ENCODE measurements at places on chromosomes 1 and 21.

DNA sequence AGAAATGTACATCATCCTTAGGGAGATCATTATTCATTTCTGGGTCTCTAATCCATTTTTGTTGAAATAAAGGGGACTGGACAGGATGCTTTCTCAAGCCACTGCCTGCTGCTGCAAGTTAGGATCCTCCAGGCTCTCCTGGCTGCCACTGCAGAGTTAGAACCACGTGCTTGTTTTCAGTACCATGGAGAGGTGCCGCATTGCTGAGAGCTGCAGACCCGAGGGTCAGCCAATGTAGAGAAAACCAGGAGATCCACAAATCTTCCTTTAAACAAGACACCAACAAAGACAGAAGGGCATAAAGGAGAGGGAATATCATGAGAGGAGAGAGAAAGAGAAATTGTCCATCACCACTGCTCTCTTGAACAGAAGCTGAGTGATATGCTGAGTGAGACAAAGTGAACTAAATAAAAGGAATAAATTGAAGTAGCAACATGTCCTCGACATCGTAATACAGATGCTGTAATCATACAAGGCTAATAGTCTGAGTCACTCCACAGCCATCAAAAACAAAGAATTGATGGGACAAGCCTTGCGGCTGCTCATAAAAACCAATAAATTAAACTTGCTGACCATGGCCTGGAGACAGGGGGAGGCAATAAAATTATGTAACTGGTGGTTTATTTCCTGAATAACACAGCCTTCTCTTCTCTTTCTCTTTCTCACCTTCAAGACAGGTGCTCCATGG lies 255.7 kb downstream of the OMA1 start:
- DNase-seq: no peak

DNA sequence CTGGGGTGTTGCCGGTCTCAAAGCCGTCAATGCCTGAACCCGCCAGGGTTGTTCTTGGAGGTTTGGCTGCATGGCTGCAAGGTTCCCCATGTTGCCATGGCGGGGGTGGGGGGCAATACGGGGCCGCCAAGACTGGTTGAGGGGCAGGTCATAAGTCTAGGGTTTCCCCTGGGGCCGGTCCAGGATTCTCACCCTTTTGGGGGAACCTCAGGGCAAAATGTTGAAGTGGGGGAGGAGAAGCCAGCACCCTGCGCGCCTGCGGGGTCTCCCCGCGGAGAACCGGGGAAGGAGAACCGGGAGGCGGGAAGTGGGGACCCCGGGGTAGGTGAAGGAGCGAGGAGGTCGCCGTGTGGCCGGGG lies 401 bp upstream of the ARHGEF10L start:
- no peak for DNase-seq

GRCh38 chr1:6130036-6130435 lies 50.1 kb downstream of the CHD5 start:
- DNase-seq: no peak

GRCh38 chr21:38631676-38632075 lies 133.4 kb upstream of the ERG start:
- DNase-seq: no peak

GRCh38 chr1:157849229-157849875 lies 7.7 kb upstream of the CD5L start:
- DNase-seq: no peak

- peak; percentile 76 for DNase-seq
These were observed at the start of gene EGLN1 for GRCh38 chr1:231421971-231422797. Gene EGLN1, minus strand, starts transcription at chr1:231422287. Its CDS starts 399 bp downstream, at chr1:231421888.

DNA sequence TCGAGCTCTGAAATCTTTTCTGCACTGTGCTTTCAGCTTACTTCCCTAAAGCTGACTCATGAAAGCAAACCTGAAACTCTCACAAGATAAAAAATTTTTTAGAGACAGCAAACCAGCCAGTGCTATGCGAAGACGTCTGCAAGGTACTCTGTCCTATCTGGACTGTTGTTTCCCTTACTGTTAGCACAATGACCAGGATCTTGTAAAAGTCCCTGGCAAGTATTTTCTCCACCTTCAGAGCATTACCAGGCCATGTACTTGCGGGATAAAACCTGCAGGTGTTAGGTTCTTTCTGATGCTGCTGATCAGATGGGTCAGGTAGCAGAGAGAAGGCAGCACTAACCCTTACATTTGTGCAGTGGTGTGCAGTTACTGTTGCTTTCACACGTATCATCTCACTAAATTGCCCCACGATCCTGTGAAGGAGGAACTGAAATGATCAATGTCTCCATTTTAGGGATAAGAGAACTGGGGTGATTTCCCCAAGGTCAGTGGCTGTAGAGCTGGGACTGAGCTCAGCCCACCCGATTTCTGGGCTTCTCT lies 56.6 kb downstream of the PLXNA2 start:
- no peak for DNase-seq

- no peak for DNase-seq
These were observed 12.3 kb upstream of the ARF1 start for GRCh38 chr1:228070173-228070572.

DNA sequence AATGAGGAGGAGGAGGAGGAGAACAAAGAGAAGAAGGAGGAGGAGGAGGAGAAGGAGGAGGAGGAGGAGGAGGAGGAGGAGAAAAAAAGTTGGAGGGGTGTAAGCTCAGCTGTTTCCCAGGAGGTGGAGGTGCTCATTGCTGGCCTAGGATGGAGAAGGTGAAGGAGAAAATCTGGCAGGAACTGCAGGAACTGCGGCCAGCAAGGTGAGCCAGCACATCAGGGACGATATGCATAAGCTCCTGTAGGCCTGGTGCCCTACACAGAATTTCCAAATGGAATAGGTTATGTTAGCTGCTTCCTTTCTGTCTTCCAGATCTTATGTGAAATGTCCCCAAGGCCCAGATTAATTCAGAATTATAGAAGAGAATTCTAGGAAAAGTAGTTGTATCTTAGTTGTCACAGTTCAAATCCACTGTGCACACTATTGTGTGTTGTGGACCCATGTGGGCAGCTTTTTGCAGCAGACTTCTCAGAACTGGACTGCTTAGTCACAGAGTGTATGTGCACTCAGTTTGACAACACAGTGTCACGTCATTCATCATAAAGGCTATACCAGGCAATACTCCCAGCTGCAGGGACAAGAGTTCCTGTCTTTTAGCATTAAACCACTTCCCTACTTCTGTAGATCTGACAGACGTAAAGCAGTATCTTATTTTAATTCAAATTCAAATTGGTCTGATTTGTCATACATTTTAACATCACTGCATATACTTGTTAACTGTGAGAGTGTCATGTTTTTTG lies 303.7 kb downstream of the HLX start:
- DNase-seq: no peak

DNA sequence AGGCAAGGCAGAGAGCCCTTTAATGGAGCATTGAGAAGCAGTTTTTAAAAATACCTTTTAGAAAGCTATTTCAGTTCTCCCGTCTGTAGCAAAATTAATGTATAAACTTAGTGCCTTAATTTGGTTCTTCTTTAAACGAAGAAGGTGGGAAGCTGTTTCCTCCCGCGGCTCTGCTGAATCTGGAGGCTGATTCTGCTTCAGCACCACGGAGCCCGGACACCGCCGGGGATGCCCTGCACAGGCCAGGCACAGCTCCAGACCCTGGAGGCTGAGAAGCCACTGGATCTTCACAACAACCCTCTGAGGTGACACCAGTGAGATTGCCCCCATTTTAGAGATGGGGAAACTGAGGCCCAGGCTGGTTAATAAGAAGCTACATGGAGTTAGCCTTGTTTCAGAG lies 175.8 kb upstream of the VAMP3 start:
- no peak for DNase-seq

- no peak for DNase-seq
These were observed 287.4 kb upstream of the RUNX1 start for GRCh38 chr21:35336534-35336933.

- no peak for DNase-seq
These were observed 105.3 kb upstream of the CLDN14 start for GRCh38 chr21:36584980-36585940.

DNA sequence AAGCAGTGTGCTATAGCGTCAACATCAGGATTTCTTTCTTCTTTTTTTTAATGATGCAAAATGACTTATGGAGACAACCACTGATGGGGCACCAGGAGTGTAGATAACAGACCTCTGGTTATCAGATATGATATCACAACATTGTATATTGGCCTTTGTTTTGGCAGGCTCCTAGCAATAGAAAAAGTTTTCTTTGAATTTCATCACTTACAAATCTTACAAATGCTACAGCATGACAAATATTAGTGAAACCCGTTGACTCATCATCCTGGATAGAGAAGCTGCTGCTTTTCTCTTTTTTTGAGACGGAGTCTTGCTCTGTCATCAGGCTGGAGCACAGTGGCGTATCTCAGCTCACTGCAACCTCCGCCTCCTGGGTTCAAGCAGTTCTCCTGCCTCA lies 92.9 kb downstream of the LTN1 start:
- DNase-seq: no peak

GRCh38 chr1:168845140-168845539 lies 116.1 kb upstream of the DPT start:
- no peak for DNase-seq

- DNase-seq: no peak
These were observed 41.6 kb downstream of the IL6R start for GRCh38 chr1:154446789-154447188.

DNA sequence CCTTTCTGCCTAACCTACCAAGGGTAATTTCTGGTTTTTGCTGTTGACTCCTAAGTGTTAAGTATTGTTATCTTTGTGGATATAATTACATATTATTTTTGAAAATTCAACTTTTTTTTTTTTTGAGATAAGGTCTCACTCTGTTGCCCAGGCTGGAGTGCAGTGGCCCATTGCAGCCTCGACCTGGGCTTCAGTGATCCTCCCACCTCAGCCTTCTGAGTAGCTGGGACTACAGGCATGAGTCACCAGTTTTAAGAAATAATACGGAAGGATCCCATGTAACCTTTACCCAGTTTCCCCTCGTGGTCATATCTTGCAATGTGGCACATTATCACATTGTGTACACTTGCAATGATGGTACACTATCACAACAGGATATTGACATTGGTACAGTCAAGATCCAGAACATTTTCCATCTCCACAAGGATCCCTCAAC lies 3.1 kb downstream of the CHD1L start:
- DNase-seq: no peak

DNA sequence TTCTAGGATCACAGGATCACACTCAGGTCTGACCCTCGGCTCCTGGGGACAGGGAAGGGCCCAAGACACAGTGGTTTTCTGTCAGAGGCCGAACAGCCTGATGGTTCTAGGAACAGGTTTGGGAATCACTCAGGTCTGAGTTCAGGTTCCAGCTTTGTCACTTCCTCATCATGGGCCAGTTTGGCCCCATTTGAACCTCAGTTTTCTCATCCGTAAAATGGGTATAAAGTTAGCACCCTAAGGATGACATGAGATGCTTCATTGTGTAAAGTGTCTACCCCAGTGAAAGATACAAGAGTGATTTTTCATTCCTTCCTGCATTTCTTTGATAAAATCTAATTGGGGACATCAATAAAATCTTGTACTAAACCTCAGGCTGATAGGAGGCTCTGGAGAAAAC lies 11.2 kb upstream of the ACTL8 start:
- DNase-seq: no peak

DNA sequence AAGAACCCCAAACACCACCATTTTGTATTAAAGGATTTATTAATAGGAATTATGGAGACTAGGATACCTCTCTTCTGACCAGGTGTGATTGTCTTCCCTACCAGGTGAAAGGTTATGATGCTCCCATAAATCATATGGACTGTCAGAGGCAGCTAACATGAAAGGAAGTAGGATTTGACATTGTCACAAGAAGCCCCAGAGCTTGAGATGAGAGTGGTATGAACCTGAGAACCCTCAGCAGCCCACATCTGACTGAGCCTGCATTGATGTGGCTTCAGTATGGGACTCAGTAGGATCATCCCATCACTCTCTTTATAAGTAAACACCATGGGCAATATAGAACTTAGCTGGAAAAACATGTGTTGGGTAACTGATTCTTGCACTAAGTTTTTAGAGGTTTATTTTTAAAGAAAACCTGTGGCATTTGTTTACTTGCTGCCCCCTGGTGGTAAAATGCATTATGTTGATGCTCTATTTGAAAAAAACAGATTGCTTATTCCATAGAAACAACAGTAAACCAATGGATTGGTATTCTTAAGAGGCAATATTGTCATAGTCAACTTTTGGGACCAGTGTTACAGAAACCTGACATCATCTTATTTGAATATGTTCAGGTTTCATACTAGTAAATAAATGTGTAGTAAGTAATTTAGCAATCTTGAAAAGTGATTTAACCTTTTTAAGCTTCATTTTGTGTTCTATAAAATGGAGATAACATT lies 16.6 kb upstream of the CACYBP start:
- no peak for DNase-seq

- DNase-seq: no peak
These were observed 488.0 kb upstream of the PLXNA2 start for GRCh38 chr1:208731981-208732821.

DNA sequence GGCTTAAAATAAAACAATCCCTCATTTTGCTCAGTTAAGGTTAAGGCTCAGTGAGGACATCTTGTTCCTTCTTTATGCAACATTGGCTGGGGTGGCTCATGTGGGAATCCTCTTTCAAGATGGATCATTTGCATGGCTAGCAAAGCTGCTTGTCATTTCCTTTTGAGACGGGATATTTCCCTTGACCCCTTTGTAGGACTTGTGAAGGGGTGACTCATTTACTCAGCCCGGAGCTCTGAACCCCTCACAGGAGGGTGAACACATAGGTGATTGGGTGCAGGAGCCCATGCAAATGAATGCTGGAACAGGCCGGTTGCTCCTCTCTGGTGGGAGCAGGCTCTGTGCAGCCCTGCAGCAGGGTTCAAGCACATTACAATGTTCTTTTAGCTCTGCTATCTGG lies 15.8 kb upstream of the C8A start:
- no peak for DNase-seq

DNA sequence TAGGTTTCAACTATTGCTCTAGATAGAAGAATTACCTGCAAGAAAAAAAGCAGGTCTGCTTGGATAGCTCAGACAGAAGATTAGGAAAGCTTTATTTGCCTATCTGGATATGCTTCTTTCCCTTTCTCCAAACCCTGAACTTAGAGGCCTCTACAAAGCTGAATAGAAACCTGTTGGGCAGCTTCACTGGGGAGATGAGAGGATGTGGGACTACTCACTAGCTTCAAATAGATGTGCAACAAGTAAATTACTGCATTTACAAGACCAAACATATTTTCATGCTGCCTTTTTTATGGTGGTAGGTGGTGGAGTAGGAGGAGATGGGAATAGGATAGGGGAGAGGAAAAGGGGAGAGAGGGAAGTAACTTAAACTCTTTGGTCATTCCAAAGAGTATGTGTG lies 6.4 kb downstream of the CLCA2 start:
- no peak for DNase-seq

GRCh38 chr1:118116909-118117308 lies 68.1 kb downstream of the SPAG17 start:
- no peak for DNase-seq
